CD4-positive, alpha-beta T cell treated with Interleukin-10 for 1 hour (primary cell): ENCODE measurements at places on chromosomes 5 and 9.

DNA sequence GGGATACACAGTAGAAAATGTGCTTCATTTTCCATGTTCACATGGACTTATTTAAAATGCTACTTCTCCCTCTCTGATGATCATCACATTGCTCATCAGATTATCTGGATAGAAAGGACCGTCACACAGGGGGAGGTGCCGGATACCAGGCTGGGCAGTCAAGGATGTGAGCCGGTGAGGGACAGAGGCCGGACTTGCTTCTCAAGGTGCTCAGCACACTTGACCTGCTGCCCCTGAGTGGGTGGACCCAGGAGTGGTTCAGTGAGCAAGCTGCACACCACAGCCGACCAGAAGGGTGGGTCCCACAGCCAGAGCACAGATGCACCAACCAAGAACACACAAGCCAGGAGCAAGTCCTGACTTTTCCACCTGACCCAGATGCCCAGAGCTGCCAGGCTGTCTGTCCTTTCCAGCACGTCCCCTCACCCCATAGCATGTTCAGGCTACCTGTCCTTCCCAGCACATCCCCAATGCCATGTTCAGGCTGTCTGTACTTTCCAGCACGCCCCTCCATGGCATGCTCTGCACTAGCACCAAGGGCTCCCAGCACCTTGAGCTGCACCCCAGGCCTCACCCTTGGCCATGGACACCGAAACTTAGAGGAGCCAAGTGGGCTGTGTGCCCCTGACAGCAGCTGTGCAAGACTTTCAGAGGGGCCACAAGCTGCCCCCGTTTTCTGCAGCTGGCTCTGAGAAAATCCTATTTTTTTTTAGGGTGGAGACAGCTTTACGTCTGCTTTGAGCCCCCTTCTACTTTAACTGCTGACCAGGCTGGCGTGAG lies 77.8 kb downstream of the SECISBP2 start:
- no peak for DNase-seq

GRCh38 chr5:125467222-125467621 lies 720.8 kb upstream of the ZNF608 start:
- no peak for DNase-seq

DNA sequence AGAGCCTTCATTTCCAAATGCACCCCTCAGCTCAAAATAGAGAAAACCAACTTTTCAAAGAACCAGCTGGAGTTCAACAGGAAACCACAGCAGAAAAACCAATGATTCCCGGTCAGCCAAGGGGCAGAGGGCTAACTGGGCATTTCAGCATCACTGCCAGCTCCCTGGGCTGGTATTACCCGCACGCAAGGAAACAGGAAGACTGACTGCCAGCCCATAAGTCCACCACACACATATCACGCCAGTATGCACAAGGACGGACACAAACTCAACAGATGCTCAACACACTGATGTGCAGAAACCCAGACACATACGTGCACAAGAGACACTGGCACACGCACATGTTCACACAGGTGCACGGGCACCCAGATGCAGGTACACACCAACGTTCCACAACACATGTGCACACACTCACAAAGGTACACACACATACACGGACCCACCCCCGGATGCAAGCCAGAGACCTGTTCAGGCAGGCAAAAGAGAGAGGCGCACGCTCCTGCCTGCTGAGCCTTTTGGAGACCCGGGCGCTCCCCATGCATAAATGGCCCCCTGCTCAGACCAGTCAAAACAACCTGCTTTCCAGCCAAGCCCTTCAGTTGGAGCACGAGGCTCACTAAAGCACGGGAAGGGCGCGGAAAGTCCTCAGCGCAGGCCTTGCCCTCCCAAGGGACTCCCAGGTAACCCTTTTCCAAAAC lies 2.1 kb downstream of the ADAMTS2 start:
- no peak for DNase-seq

- DNase-seq = no peak
Observed at GRCh38 chr5:169154679-169155078, 146.3 kb downstream of the SLIT3 start.

DNA sequence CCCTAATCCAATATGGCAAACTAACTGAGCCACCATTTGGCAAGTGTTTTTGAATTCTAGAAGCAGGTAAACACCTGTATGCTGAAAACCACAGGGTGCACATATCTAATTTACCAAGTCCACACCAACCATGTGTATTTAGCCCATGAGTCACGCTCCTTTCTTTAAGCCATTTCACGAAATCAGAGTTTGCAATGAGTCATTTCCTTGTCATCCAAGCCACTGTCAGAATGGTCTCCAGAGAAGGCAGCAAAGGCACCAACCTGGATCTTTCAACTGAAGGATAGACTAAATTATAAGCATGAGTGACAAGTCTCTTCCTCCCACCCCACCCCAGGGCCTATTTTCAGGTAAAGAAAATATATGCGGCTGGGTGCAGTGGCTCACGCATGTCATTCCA lies 110.0 kb downstream of the PAX5 start:
- no peak for DNase-seq

DNA sequence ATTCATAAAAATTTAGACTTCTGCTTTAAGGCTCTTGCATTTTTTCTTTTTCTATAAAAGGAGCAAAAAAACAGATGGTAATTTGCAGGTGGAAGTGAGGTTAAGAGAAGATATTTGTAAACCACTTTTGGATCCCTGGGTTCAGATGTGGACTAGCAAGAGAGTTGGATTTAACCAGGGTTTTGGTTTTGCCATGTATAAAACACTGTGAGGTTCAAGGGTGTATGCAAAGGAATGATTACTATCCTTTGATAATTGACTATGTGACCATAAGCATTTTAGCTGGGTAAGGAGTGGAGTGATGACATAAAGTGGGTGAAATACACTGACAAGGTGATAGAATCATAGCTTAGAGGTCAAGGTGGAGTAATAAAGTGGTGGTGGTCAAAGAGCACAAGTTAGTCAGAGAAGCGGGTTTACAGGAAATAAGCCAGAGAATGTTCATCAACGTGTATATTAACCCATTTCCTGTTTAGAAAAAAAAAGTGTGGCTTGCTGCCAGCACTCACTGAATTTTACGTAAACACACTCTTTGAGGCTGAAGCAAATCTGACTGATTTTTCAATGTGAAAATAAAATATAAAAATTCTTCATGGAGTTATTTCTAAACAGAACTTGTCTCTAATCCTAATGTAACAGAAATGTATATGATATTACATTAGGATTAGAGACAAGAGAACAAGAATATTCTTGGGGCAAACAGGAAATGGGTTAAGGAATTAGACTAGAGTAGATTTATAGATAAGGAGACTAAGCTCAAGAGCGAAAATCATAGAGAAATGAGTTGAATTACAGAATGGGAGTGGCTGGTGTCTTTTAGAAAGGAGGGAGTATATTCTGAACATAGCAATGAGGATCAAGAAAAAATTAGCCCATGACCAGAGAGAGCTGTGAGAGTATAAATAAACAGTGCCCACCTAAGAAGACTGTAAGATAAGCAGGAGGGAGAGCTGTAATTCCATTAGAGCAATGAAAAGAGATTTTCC lies 74.5 kb downstream of the CDKN2A start:
- DNase-seq = peak; percentile 67

GRCh38 chr9:131728546-131728910 lies 11.3 kb downstream of the RAPGEF1 start:
- DNase-seq = peak; percentile 51

DNA sequence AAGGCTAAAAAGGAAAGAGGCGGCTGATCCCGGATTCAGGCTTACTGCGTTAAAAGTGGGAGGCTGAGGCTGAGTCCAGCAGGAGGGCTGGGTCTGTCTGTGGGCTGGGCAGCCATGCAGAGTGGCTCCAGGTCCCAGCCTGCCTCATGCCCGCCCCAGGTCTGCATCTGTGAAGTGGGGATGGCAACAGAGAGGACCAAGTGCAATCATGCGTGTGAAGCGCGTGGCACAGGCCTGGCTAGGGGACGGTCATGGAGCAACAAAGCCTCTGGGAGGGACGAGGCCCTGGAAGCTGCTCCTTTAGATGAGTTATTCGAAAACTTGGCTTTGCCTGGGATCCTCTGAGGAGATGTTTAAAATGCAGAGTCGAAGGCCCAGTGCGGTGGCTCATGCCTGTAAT lies 30.4 kb upstream of the BARHL1 start:
- DNase-seq = no peak

- DNase-seq = no peak
Observed at GRCh38 chr5:172920447-172920849, 38.8 kb upstream of the RPL26L1 start.

DNA sequence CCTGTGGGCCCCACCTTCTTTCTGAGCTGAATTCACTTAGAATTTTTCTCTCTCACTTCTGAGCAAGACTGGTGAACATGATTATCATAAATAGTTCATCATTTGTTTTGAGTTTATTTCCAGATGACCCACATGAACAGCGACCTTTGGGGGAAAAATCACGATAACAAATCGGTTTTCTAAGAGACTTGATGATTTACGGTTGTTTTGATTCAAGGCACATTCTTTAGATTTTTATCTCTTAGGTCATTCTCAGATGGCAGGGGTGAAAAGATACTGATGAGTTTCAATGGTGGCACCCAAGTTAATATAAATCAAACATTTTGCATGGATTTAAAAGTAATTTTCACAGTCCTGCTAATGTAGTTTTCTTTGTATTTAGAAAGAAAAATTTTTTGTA lies 95.1 kb downstream of the DMXL1 start:
- DNase-seq = no peak

GRCh38 chr9:138009803-138010690 lies 132.5 kb downstream of the CACNA1B start:
- no peak for DNase-seq

- peak; percentile 6 for DNase-seq
Observed at GRCh38 chr9:33737811-33738606, 57.4 kb upstream of the PRSS3 start.

- DNase-seq = no peak
Observed at GRCh38 chr5:173733425-173733824, 117.0 kb upstream of the BOD1 start.
